ENCODE measurements at places on chromosomes 4 and X.

DNA sequence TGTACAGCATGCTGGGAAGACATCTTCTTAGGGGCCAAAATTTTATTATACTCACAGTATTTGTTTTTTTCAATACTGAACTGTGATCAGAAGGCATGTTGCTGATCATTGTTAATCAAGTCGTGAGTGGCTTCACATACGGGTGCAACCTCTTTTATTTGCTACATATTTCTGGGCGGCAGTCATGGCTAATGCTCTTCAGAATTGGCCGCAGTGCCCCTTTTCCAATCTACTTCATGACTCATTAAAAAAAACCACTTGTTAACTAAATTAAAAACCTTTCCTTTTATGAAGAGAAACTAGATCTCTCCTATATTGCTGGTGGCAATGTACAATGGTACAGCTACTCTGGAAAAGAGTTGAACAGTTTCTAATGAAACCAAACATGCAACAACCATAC, 101.5 kb upstream of the C1GALT1C1 start:
- DNase-seq = no peak

DNA sequence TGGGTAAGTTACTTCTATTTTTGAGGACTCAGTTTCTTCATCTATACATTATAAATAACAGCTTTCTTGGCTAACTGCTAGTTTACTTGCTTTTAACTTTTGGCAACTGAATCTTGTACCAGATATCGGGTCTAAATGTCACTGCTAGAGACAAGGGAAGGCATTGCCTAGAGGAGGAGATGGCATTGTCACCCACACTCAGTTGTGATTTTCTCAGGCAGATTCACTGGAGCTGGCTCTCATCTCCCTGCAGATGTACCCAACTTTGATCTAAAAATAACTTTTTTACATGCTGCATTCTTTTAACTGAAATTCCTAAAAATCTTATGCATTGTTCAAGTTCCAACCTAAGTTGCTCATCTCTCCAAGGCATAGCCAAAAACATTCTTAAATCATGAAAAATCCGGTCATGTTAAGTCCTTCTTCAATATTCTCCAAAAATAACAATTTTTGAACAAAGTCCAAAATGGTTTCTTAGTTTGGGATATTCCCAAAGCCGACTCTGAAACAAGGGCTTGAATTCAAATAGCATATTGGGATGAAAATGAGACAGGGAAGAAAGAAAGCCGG, 469.0 kb upstream of the BOD1L1 start:
- DNase-seq = no peak

DNA sequence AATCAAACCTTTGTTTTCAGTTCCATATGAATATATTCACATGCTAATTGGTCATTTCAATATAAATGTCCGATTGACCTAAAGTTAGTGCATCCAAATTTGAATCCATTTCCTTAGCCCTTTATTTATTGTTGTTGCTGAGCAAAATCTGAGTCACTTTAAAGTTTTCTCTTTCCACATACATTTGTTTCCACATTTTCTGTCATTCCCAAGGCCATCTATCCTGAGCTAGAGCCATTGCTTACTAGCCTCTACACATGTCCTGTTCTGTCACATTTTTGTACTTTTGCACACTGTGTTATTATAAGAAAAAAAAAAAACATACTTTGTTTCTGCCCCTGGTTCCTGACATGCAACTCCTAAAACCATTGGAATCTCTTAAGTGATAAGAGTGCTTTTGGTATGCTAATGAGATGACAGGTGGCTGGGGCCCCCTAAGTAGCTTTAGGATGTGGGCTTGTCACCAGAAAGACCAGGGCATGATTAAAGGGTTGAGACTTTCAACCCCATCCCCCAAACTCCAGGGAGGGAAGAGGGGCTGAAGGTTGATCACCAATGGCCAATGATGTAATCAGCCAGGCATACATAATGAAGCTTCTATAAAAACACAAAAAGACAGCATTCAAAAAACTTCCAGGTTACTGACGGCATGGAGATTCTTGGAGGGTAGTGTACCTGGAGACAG, 353.3 kb upstream of the MAGEB16 start:
- no peak for DNase-seq

DNA sequence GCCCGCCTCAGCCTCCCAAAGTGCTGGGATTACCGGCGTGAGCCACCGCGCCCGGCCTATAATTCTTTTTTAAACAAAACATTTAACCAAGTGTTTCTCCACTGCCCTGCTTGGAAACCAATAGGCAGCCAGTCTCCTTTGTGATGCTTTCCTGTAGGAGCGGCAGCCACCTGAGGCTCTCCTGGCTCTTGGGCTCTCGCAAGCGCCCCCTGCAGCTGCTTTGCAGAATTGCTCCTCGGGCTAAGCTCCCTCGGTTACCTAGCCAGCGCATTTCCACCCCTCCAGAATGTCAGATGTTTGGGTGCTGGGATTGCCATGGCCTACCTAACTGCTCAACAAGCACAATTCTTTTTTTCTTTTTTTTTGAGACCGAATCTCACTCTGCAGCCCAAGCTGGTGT, 7.7 kb downstream of the S100P start:
- no peak for DNase-seq

DNA sequence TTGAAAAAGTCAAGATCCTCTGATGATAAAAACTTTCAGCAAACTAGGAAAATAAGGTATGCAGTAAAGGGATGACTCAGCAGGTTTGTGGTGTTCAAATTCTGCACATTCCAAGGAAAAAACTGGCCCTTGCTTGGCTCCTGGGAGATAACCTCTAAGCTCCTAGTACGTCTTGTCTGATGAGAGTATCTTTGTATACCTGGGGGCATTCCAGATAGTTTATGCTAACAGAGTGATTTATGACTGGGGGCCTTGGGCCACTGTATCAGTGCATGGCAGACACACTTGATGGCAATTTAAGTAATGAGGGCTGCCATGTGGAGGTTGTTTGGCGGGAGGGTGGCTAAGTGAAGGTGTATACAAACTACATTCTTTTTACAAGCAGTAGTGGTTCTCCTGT, 56.9 kb downstream of the NSG1 start:
- DNase-seq = no peak

DNA sequence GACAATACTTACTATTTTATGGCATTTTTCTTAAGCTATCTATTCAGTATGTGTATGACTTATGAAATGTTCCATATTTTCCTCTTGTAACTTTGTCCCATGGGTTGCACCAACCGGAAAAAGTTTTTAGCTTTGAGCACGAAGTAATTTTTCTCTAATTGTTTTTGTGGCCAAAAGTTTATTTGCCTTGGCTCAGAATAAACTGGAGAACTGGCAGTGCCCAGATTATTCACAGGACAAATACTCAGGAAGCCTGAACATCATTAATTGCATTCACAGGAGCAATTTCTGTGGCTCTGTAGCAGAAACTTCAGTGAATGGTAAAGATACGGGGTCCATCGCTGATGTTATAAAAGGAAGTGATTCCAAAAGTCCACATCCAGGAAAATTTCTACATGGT, 184.5 kb downstream of the ARHGAP10 start:
- DNase-seq = no peak

DNA sequence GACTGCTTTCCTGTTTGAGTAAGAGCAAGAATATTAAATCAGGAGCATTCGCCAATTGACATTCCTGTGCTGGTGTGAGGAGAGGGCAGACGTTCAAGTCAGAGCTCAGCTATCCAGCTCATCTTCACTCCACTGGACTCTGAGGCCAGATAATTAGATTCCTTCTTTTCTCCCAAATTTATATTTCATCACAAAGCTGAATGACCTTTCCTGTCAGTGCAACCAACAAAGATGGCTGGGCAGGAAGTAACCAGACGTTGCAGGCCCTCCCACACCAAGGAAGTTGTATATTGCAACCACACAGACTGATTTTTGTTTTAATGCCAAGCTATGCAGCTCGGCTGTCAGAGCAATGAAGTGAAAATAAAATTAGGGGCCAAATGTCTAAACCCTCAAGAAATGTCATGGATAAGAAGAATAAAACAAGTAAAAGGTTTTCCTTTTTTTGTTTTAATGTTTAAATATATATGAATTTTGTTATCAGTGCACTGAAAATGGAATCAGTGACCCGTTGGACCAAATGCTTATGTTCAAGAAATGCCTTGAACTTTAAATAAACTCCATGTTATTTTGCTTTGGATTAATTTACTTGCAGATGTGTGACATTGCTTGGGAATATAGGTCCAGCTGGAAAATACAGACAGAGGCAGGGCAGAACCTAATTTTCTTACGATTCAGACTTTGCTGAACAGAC, 578.9 kb upstream of the FAT1 start:
- DNase-seq = no peak

DNA sequence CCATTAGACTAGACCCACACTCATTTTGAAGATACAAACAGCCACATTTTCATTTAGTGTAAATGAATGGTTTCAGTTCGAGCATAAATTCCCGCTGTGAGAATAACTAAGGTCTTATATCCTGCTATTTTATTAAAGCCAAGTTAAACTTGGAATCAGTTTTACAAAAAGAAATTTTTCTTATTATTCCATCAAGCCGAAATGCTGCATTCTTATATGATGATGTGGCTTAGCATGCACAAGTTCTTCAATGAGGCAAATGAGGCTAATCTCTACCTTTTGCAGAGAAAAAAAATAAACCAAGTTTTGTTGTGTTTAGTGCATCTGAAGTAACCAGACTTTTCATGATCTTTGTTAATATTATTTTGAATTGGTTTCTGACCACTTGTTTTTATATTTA, 953.9 kb upstream of the PCDH10 start:
- no peak for DNase-seq

- DNase-seq = no peak
These were observed 2047.9 kb downstream of the ARAP2 start for GRCh38 chr4:34196375-34196774.

GRCh38 chr4:47038263-47038662, 6.9 kb downstream of the GABRB1 start:
- DNase-seq = no peak

DNA sequence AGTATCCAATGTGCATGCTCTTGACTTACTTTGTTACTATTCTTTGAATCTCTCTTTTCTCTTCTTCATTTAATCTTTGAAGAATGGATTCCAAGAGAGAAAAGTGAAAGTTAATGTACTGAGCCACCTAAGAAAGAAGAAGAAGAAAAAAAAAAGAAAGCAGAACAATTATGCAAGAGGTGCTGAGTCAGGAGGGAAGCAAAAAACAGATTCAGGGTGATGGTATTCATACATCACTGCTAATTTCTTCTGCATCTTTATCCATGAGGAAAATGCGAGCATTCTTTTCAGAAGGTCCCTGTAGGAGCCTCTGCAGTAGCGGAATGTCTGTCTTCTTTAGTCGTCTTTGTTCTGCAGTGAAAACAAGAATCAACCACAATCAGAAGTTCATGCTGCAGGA, 43.9 kb downstream of the RASSF6 start:
- no peak for DNase-seq

DNA sequence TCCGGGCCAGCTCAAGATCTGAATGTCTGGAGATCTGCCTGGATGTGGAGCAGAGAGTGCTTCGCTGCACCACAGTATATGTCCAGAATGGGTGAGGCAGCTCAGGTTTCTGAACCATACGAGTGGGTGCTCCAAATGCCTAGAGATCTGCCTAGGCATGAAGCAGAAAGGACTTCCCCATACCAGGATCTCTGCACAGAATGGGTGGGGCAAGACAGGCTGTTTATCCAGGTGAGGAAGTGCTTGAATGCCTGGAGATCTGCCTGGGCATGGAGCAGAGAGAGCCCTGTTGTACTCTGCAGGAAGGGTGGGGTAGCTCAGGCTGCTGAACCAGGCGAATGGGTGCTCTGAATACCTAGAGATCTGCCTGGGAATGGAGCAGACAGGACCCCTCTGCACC, 45.4 kb upstream of the MAGEC2 start:
- DNase-seq = no peak

- no peak for DNase-seq
These were observed 82.2 kb downstream of the KLF8 start for GRCh38 chrX:56314334-56314733.

DNA sequence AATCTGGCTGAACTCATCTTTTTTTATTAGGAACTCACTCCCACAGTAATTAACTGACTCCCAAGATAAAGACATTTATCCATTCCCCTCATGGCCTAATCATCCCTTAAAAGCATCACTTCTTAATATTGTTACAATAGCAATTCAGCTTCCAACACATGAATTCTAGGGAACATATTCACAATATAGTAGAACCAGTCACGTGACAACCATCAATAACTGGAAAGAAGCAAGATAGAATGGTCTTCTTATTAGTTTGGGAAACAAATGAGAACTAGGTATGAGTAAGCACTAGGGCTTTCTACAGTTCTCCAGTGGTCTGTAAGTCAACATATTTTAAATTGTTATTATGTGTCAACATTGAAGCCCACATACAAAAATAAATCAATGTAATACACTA, 170.1 kb downstream of the KLHL4 start:
- no peak for DNase-seq

DNA sequence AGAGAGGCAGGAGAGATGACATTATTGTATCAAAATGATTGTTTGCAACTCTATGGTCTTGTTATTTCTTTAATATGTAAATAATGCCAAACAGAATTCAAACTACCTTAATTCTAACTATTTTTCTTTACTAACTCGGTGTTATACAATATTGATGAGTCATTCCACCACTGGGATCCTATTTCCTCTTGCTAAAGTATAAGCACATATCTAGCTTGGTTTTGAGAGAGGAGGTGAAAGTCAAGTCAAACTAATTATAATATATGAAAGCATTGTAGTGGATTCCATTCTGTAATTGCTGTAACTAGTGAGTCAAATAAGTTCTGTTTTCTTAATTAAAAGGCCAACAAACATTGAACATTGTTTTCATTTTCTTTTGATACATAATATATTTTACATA, 837.6 kb downstream of the PDHA2 start:
- no peak for DNase-seq

GRCh38 chr4:121593760-121594159, 103.0 kb downstream of the ANXA5 start:
- no peak for DNase-seq

DNA sequence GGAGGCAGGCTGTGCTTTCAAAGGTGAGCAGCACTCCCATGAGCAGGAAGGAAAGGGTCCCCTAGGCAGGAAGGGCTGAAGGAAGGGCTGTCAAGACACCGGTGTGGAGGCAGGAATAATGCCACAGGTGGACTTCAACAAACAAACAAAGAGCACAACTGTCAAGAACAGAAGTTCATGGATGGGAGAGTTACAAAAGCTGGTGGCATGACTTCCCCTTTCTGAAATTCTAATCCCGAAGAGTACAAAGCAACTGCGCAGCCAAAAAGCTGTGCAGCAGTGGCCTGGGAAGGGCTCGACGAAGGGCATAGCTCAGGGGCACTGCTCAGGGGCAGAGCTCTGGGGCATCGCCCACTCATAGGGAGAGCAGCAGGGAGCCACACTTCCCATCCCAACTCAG, 582.3 kb upstream of the DIPK2B start:
- DNase-seq = no peak
